ENCODE measurements at places on chromosomes 6 and 20.
A peak's percentile ranks its signal among the peaks of the same experiment; 100 is the strongest.

- DNase-seq: no peak
These were observed 292.6 kb downstream of the GMDS start for GRCh38 chr6:1952740-1953360.

- DNase-seq: peak; percentile 50
These were observed 960 bp downstream of the ATP9A start for GRCh38 chr20:51766994-51767866.

DNA sequence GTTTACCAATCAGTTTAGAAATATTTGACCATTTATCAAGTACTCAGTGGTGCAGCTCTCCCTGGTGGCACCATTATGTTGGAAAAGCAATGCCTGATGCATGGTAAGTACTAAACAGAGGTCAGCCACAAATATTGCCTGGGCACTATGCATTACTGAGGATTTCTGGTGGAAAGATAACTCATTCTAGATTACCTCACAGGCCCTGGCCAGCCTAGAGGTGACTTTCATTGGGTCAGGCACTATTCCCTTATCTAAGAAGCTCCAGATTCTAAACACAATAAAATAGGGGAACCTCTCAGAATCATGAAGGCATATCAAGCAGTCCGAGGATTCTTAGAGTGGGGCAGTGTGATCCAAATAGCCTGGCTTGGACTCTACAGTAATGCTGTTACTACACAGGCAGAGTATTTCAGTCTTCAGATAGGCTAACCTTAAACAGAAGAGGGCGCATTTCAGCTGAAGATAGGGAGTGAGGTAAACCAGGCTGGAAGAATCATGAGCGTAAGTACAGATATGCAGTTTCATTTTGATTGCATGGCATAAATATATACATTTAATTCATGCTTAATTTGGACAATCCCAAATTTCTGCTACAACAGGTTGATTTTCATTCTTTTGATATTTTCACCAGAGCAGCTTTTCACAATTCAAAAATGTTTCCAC, 12.1 kb downstream of the LGSN start:
- peak; percentile 59 for DNase-seq

GRCh38 chr6:163490826-163491577, 76.5 kb downstream of the QKI start:
- no peak for DNase-seq
